ENCODE measurements at places on chromosomes 1 and 21.

DNA sequence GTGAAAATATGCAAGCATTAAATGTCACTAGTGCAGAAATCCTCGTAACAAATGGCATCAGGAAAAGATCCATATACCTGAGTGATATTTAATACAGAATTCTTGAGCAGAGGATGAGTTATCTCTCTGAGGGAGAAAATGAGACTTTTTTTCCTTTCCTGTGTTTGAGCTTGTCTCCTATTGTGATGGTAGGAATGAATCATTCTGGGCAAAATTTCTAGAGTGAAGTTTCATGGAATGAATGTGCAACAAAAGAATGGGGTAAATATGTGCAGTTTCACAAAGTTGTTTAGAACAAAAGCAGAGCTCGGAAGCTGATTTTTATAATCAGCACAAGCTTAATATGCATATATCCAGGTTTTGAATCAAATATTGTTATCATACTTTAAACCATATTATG is 4.6 kb downstream of the CTPS1 start:
- DNase-seq, result no peak

- peak; percentile 44 for DNase-seq
Measured at GRCh38 chr1:204130981-204131892, 20.6 kb downstream of the ETNK2 start.

GRCh38 chr1:86517336-86517735 is 29.5 kb upstream of the CLCA4 start:
- DNase-seq, result no peak

- DNase-seq, result no peak
Measured at GRCh38 chr21:34988139-34988538, 61.0 kb downstream of the RUNX1 start.

- no peak for DNase-seq
Measured at GRCh38 chr1:16111771-16112595, 38.5 kb upstream of the FAM131C start.

- no peak for DNase-seq
Measured at GRCh38 chr1:181135815-181136737, 47.6 kb downstream of the IER5 start.

- DNase-seq, result no peak
Measured at GRCh38 chr1:241608379-241609033, 31.7 kb downstream of the CHML start.

- no peak for DNase-seq
Measured at GRCh38 chr1:221165839-221166500, 286.7 kb downstream of the HLX start.

- DNase-seq, result no peak
Measured at GRCh38 chr1:76674689-76675210, 192.5 kb upstream of the ST6GALNAC5 start.

- DNase-seq, result no peak
Measured at GRCh38 chr1:159999204-159999603, 32.6 kb downstream of the PIGM start.

Data from COR-L47 (cell line).